ENCODE measurements at places on chromosomes 4 and X. TPM values are rescaled to one million over a fixed set of nuclear protein-coding genes. Genes with fewer than 3 reads are reported as not detected.

The IL2RG gene
- 323 TPM for total RNA-seq

The TCEAL6 gene
- total RNA-seq = not detected

The ODAPH gene
- not detected for total RNA-seq

The ABRAXAS1 gene
- 10.8 TPM for total RNA-seq

The GRID2 gene
- not detected for total RNA-seq

The ITGB1BP2 gene
- 3.8 TPM for total RNA-seq

DNA sequence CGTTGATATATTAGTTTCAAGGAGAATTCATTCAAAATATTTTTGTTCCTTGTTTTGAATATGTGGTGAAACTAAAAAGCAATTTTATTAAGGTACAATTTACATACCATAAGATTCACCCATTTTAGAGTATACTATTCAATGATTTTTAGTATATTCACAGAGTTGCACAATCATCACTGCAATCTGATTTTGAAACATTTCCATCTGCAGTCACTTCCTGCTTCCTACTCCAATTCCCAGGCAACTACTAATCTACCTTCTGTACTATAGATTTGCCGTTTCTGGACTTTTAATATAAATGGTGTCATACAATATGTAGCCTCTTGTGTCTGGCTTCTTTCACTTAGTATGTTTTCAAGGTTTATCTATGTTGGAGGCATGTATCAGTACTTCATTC is 71.3 kb downstream of the SLC9A7 start:
- DNase-seq = no peak

DNA sequence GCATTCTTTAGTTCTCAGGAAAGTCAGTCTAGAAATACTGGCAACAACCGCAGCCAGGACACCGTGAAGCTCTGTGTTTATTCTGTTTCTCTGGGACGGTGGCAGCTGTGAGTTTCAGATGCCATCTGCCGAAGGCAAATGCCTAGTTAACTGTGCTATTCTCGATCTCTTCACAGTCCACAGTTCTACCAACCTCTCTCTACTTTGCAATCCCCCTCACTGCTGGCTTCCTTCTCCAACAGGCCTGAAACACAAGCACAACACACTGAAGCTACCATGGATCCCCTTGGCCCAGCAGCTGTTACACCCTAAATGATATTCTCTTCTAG is 118.8 kb downstream of the ZNF827 start:
- no peak for DNase-seq

DNA sequence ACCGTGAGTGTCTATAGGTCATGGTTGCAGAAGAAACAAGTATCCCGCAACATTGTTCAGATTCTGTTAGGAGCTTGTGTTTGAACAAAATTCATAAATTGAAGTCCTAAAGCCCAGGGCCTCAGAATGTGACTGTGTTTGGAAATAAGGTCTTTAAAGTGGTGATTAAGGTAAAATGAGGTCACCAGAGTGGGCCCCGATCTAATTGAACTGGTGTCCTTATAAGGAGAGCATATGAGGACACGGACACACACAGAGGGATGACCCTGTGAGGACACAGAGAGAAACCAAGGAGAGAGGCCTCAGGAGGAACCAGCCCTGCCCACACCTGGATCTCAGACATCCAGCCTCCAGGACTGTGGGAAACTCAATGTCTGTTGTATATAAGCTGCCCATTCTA is 76.9 kb downstream of the DHRSX start:
- no peak for DNase-seq

DNA sequence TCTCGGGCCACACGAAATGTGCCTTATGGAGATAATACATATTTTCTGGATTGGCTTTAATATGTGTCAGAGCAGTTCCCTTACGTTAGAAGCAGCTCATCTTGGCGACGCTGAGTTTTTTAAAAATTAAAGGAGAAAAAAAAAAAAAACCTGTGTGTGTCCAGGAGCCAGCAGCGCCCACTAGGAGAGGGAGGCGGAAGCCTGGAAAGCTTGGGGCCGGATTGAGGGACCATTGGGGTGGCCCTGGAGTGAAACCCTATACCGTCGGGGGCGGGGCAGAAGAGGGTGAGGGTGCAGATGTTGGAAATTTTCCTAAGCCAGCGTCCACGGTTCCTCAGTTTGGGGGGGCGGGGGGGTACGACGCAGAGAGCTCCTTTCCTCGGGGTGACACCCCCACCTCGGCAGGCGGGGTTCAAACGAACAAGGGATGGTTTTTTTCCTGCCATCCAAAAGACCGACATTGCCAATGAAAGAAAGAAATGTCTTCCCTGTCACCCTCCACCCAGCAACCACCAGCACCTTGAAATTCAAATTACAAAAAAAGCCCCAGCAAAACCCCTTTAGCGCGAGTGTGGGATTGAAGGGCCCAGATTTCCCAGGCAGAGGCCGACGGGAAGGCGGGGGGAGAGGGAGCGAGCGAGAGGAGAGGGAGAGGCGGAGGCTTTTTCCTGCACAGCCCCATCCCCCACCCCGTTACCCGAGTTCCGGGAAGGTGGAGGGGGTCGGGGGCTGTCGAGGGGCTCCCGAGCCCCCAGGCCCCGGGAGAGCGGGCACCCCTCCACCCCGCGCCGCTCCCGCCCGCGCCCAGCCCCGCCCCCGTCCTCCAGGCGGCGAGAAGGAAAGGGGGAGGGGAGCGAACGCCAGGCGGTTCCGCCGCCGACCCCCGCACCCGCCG is 859 bp downstream of the SMARCA1 start:
- no peak for DNase-seq

GRCh38 chr4:1012034-1012739 is 761 bp downstream of the FGFRL1 start:
- DNase-seq = peak; percentile 33

GRCh38 chrX:120294651-120295050 is 16.6 kb downstream of the TMEM255A start:
- no peak for DNase-seq

DNA sequence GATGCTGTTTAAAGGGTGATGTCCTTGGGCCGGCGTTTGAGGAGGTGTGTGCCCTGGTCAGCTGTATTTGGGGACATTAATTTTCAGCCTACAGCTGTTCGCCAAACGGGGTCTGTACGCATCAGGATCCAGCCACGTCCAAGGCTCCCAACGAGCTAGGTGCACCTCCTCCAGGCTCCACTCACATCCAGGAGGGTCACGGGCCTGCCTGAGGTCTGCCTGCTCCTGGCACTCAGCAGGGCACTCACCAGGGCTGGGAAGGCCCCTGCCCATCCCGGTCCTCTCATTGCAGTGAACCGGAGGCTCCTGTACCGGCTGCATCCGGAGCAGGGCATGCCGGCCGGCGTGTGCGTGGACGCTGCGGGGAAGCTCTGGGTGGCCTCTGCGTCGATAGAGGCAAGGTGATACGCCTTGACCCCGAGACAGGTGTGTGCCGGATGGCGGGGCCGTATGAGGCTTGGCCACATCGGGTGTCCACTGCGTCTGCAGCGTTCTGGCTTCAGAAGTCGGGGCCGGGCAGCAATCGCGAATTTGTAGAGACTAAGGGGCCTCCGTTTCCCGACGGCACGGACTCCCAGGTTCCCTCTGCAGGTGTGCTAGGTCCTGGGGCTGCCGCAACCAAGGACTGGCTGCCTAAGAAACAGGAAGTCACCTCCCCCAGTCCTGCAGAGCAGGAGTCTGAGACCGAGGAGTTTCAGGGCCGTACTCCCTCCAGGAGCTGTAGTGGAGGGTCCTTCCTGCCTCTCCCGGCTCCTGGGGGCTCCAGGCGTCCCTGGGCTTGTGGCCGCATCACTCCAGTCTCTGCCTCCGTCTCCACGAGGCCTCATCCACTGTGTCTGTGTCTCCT is 27.5 kb upstream of the PLCXD1 start:
- DNase-seq = no peak

- DNase-seq = no peak
Observed at GRCh38 chr4:147041376-147041775, 95.7 kb upstream of the TTC29 start.

DNA sequence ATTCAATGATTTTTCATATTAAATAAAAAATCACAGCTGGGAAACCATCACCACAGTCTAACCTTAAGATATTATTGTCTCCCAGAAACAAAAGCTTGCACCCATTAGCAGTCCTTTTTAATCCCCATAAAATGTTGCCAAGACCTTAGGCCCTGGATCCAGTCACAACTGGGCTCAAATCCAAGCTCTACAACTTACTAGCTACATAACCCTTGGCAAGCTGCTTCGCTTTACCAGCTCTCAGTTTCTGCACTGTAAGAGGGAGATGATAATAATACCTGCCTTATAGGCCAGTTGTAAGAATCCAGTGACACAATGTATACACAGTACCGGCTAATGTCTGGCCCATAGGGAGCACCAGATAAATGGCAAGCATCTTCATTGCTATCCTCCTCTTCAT is 400.9 kb upstream of the FGF13 start:
- DNase-seq = no peak

- DNase-seq = no peak
Observed at GRCh38 chrX:101163166-101163565, 56.4 kb upstream of the DRP2 start.

- no peak for DNase-seq
Observed at GRCh38 chr4:152763796-152764195, 15.7 kb downstream of the TIGD4 start.

DNA sequence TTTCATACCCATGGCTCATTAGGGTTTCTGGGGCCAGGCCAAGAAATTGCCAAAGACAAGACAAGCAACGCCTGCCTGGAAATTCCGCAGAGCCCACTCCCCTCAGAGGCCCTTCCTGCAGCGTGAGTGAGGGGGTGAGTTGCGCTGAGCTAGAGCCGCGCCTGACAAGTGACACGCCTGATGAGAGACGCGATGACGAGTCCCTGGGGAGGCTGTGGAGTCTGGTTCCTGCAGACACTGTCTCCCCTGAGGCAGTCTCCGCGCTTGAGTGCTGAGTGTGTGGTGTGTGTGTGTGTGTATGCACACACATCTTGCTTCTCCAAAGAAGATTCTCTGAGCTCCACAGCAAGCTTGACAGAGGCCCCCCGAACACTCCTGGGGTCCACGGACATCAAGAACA is 269.8 kb downstream of the BCOR start:
- no peak for DNase-seq

DNA sequence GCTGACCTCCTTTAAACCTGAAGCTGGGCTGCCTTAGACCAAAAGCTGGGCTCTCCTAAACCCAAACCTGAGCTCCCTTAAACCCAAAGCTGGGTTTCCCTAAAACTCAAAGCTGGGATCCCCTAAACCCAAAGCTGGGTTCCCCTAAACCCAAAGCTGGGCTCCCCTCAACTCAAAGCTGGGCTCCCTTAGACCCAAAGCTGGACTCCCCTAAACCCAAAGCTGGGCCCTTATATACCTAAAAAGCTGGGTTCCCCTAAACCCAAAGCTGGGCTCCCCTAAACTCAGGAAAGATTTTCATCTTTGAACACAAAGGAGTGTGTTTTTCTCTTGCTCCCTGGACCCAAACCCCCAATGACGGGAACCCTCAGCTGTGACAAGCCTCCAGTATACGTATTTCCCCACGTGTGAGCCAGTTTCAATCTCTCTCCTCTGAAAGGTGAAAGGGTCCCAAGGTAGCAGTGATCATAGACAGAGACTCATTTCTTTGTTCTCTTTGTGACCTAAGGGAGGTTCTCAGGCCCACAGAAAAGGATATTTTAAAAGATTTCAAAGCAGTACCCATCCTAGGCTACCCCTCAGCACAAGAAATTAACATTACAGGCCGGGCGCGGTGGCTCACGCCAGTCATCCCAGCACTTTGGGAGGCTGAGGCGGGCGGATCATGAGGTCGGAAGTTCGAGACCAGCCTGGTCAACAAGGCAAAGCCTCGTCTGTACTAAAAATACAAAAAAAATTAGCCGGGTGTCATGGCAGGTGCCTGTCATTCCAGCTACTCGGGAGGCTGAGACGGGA is 31.3 kb upstream of the ASMTL start:
- DNase-seq = no peak

- no peak for DNase-seq
Observed at GRCh38 chr4:128227991-128228571, 59.5 kb downstream of the PGRMC2 start.

DNA sequence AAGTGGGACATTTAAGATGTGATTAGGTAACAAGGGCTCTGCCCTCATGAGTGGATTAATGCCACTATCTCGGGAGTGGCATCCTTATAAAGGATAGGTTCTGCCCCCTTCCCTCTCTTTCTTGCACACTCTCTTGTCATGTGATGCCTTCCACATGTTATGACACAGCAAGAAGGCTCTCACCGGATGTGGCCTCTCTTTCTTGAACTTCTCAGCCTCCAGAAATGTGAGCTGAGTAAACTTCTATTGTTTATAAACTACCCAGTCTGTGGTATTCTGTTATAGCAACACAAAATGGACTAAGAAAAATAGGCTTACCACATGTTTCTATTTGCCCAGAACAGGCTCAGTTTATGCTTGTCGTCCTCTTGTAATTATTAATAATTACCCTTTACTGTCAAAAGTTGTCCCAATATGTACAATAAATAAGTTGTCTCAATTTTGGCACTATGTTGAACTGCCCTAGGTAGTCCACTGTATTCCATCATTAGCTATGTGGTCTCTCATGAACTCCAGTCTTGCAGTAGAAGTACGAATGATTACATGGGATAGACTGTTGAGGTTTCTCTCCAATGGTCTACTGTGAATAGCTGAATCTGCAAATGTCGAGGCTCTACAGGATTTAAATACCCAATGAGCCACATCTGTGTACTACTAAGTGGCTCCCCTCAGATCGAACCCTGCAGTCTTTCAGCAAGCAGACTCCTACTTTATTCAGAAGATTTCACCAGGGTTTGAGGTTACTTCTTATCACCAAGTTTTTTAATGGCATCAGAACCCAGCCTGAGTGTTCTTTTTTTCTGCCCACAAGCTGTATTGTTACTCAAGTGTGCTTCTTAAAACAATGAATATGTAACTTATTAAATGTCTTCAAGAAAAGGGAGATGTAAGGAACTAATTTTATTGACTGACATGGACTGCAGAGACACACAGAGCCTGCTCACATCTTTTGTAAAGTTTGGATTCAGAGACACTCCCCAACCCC is 102.0 kb upstream of the LEF1 start:
- no peak for DNase-seq

DNA sequence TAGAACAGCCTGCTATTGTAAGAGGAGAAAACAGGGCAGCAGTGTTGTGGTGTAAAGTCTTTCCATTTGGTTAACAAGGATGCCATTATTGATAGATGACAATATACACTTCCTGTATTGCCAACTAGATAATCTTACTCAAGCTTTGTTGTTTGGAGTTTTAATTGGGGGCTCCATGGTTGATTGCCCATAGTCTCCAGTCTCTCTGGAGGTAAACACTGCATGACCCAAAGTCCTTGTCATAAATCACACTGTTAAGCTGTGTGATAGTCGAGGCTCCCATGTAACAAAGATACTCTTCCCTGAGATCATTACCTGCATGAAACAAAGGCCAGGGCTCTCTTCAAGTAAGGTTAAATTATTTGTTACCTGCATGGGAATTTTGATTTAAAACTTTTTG is 394.6 kb downstream of the C4orf33 start:
- no peak for DNase-seq

Measured in CD8-positive, alpha-beta memory T cell (primary cell).